ENCODE measurements at places on chromosomes 5 and 9.

DNA sequence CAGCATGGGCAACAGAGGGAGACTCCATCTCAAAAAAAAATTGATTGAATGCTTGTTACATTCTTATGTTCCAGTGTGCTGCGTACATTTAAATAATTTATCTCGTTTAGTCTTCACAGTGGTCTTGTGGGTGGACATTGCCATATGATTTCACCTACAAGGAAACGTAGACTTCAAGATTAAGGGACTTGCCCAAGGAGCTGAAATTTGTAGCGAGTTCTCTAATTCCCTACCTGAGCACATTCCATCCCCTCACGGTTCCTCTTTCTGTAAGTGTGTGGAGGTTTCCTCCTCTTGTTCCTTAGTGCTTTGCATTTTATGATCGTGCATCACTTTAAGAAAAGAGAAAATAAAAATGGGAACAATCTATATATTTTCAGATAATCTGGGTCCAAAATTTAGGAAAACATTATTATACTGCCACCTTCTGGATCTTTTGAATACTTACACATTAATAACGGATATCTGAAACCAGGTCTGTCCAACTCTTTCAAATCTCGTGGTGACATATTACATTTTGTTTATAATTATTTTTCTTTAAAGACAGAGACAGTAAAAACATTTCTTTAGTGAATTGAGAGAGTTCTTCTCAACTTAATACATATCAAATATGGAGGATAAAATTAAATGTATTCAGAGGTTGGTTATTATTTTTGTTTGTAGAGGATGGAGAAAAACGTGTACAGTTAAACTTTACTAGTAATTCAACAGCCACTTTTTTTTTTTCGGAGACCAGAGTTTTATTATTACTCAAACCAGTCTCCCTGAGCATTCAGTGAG, 29.9 kb upstream of the C7 start:
- DNase-seq = no peak

DNA sequence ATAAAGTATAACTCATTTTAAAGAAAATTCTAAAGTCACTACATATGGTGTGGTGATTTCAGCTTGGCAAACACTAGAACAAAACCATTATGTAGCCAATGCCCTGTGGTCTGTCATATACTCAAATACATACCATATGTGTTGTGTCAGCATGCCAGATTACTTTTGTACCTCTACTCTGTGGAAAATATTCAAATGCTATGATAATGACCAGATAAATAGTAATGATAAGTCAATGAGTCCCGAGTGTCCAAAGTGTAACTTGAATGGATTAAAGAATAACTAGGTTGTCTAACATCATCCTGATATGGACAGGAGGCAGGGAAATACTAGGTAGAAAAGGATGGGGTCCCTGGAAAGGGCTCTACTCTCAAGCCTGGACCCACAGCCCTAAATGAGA, 58.0 kb upstream of the IL6ST start:
- no peak for DNase-seq

DNA sequence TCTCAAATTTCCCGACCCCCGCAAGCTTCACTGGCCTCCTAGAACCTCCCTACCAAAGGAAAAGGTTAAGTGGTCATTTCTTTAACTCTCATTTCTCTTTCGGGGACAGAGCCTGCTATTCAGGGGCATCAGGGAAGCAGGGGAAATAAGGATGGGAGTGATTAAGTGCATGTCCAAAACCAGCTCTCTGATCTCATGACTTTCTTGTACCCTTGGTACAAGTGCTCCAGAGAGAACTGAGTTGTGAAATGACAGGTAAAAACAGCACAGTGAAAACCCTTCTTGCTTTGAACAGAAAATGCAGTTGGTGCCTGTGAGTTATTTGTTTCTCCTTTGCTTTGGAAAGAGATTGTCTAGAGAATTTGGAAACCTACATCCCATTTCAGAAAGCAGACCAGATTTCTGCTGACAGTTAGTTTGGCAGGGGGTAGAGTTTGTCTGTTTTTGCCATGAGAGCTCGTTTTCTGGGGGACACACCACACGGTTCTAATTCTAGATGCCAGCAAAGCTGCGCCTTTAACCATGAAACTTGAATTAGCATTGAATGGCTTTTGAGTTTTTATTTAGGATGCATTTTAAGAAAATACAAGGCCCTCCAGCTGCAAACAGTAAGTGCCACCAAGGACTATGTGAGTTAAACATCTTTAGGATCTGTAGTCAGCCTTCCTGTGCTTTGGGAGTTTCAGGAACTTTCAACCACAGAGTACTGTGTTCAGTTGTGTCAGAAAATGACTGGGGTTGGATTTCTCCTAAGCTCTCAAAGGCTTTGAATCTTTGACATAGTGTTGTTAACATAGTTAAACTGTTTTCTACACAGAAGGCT, 161.7 kb upstream of the LHFPL2 start:
- DNase-seq = no peak

- no peak for DNase-seq
These were observed 412.1 kb downstream of the CYLC2 start for GRCh38 chr9:103407260-103407659.

- no peak for DNase-seq
These were observed 200.5 kb downstream of the ADGRV1 start for GRCh38 chr5:90759119-90759518.

DNA sequence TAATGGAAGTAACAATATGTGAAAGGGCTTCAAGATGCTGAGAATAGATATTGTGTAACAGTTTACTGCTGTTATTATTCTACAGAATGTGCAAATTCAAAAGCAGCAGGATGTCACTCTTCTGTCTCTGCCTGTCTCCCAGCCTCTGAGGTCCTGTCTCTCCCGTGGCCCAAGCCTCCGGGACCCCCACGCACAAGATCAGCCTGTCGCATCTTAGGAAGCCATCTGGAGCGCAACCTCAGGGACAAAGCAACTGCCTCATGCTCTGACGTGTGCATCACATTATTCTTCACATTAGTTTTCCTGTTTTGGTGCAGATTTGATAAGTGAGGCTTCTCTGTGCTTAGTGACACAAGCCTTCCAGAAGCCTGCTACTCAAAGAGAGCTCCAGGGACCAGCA, 46.5 kb upstream of the C9orf72 start:
- DNase-seq = no peak

DNA sequence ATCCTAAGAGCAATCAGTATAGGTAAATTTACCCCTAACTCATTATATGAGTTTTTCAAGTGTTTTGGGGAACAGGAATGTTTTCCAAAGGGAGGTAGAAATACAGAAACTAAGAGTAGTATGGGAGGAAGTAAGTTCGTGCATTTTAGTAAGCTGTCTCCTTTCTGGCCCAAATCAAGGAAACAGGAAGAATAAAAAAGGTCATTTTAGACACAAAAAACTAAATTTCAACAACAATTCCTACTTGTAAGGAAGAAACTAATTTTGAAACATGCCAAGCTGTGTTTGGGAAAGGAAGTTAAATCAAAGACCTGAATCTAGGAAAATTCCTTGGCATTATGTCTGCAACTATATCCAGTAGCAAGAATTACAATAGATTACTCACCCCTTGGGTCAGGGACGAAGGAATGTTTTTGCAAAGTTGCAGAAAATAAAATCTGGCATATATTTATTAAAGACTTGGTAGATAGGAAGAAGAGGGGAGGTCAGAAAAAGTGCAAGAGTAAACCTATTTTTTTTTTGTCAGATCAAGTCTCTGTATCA, 6.5 kb upstream of the RPS6 start:
- DNase-seq = no peak

DNA sequence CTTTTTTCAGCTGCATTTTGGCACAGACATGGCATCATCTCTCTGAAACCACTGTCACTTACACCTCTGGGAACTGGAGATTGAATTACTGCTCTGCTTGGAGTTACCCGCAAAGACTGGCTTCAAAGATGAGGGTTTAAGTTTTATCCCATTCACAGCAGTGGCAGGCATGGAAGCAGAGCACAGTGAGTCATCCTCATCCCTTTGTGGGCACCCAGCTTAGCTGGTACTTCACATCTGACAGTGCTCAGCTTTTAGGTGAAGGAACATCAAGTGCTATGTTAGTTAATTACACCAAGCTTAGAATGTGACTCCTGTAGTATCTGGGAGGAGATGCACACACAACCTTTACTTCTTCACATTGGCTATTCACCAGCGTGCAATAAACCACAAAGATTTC, 24.8 kb upstream of the ALDH1A1 start:
- no peak for DNase-seq

DNA sequence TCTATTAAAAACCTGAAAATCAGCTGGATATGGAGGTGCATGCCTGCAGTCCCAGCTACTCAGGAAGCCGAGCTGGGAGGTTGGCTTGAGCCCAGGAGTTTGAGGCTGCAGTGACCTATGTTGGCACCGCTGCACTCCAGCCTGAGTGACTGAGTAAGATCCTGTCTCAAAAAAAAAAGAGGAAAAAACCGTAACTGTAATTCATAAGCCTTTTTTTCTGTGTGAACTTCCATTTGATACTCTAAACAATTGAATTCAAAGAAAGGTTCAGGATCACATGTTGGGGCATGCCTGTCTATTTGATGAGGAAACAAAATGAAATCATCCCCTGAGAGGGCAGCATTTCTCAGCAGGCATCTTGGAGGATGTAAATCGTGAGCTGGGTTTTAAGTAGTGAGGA, 38.8 kb downstream of the ITGA2 start:
- DNase-seq = peak; percentile 36

DNA sequence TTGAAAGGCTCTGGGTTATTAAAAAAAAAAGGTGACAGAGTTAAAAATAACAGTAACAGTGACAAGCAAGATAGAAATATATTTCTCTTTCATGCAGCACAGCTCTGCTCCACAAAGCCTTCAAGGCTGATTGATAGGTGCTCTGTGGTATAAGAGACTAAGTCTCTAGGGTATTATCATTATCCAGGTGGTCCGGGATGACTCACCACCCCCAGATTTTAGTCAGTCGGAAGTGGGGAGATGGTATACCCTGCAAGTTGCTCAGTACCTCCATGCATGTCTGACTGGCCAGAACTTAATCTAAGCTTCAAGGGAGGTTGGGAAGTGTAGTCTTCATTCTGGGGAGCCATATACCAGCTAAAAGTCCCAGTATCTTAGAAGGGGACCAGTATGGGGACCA, 76.1 kb downstream of the SLC1A3 start:
- no peak for DNase-seq

- no peak for DNase-seq
These were observed 44.9 kb downstream of the PFDN1 start for GRCh38 chr5:140258016-140258415.

- DNase-seq = no peak
These were observed 30.4 kb downstream of the PSMB7 start for GRCh38 chr9:124384846-124385245.

DNA sequence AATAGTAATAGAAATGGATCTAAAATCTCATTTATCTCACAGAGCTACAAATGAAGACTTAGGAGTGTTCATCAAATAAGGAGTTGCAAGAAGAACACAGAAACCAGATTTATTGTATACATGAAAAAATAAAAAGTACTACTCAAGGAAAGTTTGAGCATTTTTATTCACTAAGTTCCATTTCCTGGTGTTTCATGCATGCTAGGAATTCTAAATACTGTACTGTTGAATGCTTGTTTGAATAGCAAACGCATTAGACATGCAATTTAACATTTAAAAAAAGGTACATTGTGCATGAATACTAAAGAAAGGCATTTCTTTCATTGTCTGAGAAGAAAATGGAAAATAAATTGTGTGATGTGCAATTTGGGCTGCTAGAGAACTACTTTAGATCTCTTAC, 52.1 kb downstream of the C6 start:
- DNase-seq = no peak

DNA sequence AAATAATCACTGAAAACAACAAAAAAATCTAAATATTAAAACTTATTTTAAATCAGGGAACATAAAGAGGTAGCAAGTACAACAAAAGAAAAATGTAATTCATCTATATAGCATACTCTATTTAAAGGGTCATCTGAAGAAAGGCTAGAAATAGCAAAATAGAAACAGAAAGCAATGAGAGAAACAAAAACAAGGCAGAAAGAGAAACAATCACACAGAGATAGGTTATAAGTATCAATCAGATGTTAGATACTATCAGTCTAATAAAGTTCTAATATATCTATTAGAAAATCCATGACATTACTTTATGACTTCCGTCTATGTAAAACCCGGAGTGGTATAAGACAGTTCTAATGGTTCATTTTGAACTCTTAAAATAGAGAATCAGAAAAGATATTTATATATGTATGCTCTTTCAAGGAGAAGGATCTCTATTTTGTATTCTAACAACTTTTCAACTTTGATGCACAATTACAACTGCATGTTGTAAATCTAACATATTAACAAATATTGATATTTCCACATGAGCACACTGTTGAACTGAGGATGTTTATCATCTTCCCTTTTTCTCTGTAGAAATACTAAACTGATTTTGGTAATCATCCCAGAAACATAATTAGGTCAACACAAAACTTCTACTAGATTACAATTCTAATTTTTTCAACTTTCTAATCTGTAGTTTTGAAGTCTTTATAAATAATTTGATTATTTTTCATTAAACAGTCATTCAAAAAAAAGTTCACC, 15.8 kb downstream of the RICTOR start:
- no peak for DNase-seq

- DNase-seq = no peak
These were observed 523.1 kb downstream of the EFNA5 start for GRCh38 chr5:107147589-107147988.

- DNase-seq = no peak
These were observed 986.9 kb upstream of the SEMA6A start for GRCh38 chr5:117561531-117561930.

GRCh38 chr5:176633598-176633997, 3.1 kb downstream of the EIF4E1B start:
- DNase-seq = no peak

DNA sequence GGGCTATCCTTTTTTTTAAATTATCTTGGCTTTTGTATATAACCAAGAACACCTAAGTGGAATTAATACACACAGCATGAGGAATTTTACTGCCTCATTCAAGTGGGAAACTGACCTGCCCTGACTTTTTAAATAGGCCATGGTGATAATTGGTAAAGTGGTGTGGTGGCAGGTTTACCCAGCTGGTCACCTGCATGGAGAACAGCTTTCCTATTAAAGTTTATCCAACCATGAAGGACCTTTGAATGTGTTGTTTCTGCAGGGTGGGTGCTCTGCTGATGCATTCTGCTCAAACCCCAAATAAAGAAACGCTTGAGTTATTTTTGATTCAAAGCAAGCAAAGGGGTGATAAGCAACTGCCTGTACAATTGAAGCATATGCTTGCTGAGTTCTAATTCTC, 261.0 kb upstream of the GRIN3A start:
- DNase-seq = no peak

DNA sequence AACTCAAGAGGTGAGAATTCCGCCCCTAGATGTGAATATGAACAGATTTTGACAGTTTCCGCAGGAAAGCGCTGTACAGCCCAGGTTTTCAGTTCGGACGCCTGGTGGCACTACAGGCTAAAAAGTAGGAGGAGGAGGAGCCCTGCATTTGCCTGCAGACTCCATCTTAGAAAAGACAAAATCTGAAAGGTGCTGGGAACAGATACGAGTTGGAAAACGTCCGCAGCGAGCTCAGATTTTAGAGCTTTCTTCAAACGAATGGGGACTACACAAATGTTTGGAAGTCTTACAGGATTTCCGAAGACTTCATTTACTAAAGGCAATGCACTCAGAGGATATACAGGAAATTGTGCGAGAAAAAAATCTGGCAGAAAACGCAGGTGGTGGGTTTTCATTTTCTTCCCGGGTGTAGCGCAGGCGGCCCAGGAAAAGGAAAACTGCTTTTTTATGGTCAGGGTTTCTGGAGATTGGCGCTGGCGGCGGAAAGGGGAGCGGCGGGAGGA, 9.9 kb upstream of the PCDHB2 start:
- peak; percentile 35 for DNase-seq

Data from right cardiac atrium (tissue), 5 donors.